ENCODE measurements at places on chromosomes 4 and X.

GRCh38 chr4:174358829-174359228 is 75.1 kb downstream of the CEP44 start:
- DNase-seq, result no peak

GRCh38 chr4:78621395-78621794 is 69.8 kb downstream of the ANXA3 start:
- no peak for DNase-seq

DNA sequence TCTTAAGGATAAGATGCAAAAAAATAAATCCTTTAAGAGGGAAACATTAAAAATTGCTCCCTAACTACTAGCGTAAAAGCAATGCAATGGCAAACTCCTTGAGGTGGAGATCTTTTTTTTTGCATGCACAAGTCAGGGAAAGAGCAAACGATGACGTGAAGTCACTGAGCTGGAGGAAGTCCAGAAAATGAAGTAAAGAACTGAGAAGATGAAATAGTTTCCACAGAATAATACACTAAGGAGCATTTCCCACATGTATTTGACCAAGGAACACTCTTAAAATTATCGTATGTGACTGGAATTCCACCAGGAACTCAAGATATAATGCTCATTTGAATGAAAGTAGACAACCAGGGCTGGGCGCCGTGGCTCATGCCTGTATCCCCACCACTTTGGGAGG is 21.0 kb upstream of the DOCK11 start:
- no peak for DNase-seq

DNA sequence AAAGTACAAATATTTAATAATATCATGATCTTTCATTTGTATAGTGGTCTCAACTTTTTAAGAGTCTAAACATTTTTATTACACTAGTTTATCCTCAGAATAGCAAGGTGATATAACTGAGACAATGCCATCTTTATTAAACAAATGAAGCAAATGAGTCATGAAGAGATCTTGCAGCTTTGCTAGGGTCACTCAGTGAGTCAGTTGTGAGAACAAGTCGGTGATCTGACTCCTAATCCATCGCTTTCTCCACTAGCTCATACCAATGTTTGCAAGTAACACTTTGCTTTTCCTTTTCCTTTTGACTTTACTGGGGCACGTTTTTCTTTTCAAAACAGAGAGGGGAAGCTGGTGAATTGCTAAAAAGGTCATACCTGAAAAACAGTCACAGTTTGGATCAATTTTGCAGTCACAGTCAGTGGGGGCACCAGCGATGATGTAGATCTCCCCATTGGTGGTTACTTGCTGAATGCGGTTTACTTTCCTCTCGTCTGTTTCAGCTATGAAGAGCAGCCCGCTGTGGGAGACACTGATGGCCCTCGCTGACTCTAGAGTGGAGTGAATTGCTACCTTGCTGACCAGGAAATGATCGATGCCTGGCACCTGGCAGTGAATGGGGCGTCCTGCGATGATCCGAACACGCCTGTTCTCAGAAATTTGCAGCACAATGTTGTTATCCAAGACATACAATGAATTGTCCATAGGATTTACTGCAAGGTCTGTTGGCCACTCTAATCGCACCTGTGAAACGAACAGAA is 75.7 kb downstream of the SH2D1A start:
- no peak for DNase-seq

GRCh38 chr4:11297201-11297600 is 131.5 kb downstream of the HS3ST1 start:
- no peak for DNase-seq

- DNase-seq, result no peak
These were observed 9.6 kb upstream of the PPP3CA start for GRCh38 chr4:101356928-101357327.

GRCh38 chr4:20645236-20645635 is 55.0 kb upstream of the PACRGL start:
- DNase-seq, result no peak

- DNase-seq, result no peak
These were observed 131.4 kb downstream of the CBR4 start for GRCh38 chr4:168878623-168879022.

- no peak for DNase-seq
These were observed 93.3 kb downstream of the CPZ start for GRCh38 chr4:8685831-8686230.

DNA sequence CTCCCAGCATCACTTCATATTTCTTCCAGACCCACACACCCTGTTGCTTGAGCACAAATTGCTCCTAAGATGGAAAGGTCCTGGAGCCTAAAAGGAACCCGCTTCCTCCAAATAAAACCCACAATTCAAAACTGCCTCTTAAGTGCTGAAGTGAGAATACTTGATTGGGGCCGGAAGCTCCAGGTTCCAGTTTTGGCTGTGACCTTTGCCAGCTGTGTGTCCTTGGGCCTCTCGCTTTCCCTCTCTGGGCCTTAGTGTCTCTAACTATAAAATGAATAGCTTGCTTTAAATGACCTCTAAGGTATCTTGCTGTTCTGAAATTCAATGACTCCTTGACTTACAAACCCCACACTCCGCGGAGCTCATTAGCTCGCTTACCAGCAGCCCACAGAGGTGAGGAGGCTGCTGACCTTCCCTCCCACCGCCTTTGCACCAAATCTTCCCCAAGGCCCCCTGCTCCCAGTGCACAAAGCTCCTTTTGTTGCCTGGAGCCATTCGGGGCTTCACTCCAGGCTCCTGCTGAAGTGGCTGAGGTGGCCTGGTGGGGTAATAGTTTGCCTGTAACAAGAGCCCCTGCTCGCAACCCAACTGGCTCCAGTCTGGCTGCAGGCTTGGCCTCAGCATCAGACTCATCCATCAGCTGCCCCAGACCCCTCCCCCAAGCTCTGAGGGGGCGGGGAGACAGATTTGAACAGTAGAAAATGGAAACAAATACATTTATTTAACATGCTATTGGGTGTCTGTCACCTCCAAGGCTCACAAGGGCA is 21.8 kb downstream of the STARD8 start:
- DNase-seq, result no peak

GRCh38 chr4:40850496-40850895 is 100.7 kb downstream of the NSUN7 start:
- DNase-seq, result no peak

- peak; percentile 5 for DNase-seq
These were observed 31.9 kb downstream of the F8A1 start for GRCh38 chrX:154918060-154918483.

DNA sequence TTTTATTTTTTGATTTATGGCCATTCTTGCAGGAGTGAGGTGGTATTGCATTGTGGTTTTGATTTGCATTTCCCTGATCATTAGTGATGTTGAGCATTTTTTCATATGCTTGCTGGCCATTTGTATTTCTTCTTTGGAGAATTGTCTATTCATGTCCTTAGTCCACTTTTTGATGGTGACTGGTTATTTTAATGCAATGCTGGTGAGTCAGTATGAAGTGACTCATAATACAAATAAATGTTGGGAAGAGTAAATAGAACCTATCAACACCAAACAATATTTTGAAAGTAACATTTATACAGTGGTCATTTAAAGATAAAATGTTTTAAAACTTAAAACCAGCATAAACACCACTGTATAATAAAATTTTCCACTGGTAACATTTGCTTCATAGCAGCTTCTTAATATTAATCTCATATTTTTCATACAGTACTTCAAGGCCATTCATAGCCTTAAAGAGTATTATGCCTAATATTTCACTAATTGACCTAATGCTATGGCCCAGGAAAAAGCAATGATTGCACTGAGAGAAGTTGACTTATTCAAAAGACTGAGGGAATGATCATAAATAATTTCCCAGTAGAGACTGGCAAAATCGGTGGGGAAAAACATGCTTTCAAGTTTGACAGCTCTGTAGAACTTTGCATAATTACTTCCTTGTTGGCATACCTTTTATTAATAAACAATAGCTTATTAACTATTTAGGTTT is 33.9 kb downstream of the CASK start:
- no peak for DNase-seq

DNA sequence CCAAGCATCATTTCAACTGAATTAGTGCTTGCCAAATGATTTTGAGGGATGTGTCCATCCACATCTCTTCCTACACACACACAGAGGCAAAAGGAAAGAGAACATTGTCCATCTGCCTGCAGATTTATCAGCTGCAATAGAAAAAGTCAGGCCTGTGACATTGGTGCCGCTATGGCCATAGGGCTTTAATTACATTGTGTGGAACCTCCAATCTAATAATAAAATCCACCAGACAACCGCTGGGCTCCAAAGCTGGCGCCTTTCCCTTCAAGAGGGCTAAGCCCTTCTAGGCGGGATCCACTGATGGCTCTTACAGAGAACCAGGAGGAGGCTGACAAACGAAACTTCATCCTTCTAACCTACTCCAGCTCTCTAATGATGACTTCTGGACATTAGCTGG is 60.6 kb downstream of the PHOX2B start:
- no peak for DNase-seq

GRCh38 chrX:109357706-109358105 is 124.2 kb downstream of the GUCY2F start:
- DNase-seq, result no peak

- DNase-seq, result no peak
These were observed 44.9 kb downstream of the ANK2 start for GRCh38 chr4:113094331-113094730.

DNA sequence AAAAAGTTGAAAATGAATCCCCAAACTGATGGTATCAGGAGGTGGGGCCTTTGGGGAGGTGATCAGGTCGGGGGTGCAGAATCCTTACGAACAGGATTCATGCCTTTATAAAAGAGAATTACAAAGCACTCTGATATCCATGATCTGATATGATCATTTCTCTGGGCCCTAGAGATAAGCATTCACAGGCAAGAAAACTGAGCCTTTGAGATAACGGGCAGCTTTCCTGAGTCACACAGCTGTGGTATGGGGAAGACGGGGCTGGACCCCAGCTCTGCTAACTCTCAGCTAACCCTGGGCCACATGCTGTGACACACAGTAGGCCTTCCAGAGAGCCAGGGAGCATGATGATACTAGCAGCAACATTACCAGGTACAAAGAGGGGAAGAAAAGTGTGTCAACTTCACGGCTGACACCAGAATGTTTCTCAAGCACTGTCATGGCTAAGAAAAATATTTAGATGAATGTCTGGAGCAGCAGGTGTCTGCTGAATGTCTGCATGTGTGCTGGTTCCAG is 85.1 kb downstream of the SLC2A9 start:
- DNase-seq, result no peak

DNA sequence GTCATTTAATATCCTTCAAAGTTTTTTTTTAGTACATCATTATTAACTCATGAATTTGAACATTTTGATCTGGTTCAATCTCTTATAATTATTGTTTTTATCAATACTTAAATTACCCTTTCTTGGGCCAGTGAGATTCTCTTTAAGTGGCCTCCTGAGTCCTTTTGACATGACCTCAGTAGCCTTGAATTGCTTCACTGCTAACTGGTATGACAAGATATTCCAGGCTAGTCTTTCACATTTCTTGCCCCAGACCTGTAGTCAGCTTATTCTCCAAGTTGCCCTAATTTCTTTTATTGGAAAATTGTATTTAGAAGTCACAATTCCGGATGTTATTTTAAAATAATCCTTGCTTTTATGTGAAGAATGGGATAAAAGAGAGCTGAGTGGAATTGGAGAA is 35.4 kb upstream of the FBXW7 start:
- no peak for DNase-seq

- DNase-seq, result no peak
These were observed 4.4 kb downstream of the PRDM5 start for GRCh38 chr4:120918092-120918491.

DNA sequence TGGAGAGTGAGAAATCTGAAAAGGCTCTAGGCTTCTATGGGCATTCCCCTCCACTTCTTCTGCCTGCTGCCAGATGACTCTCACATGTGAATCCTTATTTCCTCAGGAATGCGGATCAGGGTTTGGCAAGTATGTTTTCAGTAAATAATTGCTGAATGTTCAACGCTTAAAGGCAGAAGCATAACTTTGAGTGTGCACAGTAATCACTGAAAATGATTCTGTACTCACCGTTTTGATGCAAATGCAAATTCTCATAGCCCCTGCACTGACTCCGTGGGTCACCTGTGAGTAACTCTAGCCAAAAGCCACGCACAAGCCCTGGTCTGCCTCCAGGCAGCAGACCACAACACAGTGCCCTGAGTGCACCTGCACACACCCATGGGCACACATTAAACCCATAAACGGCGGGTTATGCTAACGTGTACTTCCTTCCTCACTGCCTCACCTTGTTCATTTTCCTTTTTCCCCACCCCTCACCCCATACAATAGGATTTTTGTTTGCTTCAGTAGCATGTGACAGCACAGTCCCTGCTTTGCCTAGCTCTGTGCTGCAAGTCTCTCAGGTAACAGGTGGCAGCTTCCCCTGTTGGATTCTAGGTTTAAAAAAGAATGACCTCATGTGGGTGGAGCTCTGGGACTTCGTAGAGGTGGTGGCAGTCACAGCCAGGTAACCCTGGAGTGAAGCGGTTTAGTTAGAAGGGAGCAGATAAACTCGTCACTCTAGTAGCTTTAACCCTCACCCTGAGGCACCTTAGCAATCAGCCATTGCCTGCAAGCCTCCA is at the start of gene ARHGEF38:
TSS of gene ARHGEF38 (plus strand) at position 656 of the 782 bp plus-strand sequence. CDS start 146 bp downstream, outside the sequence.
- DNase-seq, result no peak

GRCh38 chr4:37188100-37188499 is 56.4 kb upstream of the NWD2 start:
- DNase-seq, result no peak

DNA sequence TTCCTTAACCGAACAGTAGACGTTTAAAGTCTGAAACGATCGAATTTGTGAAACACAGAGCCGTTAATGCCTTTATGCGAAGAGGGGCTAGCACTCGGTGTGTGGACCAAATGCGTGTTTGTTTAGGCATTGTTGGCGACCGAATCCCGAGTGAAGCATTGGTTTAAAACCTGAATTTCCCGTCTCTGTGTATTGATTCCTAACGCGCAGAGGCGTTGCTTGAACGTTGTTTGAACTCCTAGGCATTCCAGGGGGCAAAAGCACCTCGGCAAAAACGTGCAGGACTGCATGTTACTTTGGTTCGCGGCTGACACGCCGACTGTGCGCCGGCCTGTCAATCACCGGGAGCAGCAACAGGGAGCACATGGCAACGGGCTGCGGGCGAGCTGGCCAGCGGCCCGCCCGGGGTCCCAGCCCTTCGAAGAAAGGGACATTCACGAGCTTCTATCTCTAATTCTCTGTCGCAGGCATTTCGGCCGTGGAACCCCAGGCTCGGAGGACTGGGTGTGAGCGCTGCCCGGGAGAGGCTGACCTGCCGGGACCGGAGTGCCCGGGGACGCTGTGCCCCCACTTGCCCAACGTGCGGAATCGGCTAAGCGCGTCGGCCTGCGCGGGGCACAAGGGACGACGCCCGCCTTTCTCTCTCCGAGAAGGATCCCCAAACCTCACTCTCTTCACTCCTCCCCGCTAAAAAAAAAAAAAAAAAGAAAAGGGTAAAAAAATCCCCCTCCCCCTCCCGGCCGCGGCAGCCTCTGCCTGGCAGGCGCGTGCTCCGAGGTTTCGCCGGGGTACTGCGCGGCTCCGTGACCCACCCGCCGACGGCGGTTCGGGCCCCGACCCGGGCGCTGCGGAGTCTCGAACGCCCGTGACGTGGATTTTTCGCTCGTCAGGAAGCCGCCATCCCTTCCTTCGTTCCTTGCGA is 810 bp downstream of the SPRY1 start:
- DNase-seq, result peak; percentile 42

GRCh38 chrX:32842053-32842452 is 369.3 kb downstream of the DMD start:
- DNase-seq, result no peak

- DNase-seq, result no peak
These were observed 17.8 kb downstream of the ZNF185 start for GRCh38 chrX:152915541-152916241.
